Testis (tissue), 5 donors: ENCODE measurements at places on chromosomes 7 and 10.
A peak's percentile ranks its signal among the peaks of the same experiment; 100 is the strongest.

DNA sequence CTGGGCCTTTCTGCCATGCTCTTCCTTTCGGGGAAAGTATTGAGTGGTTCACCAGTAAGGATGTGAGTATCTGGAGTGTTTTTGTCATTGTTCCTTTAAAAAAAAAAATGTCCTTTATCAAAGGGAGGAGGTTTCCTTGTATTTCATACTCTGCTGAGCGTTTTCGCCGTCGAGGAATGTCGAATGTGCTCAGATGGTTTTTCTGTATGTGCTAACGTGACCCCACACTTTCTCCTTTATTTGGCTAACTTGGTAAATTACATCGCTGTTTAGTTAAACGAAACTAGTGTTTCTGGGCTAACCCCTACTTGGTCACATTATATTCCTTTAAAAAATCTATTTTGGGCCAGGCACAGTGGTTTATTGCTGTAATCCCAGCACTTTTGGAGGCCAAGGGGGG lies 45.9 kb downstream of the INPP5A start:
- no peak for DNase-seq

- DNase-seq: no peak
These were observed 84.7 kb downstream of the NRP1 start for GRCh38 chr10:33249659-33250345.

- no peak for DNase-seq
These were observed 208.3 kb upstream of the KMT2E start for GRCh38 chr7:104805449-104806317.

DNA sequence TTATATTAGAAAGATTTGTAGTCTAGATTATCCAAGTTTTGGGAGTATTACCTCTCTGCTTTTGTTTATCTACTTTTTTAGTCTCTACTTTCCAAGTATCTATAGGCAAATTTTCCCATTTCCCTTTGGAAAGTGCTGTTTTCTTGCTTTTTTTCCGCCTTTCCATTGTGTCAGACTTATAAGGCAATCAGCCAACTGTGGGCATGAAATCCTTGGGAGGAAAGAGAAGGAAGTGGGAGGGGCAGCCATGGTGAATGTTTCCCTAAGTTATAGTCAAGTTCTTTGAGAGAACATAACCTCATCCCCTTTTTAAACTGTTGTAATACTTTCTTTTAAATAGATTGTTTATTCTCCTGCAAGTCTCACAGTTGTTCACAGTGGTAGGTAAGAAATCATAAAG lies 52.6 kb downstream of the PTEN start:
- no peak for DNase-seq

GRCh38 chr10:112394475-112394875 lies 20.6 kb downstream of the ACSL5 start:
- no peak for DNase-seq

- DNase-seq: no peak
These were observed 3.0 kb upstream of the CRYGN start for GRCh38 chr7:151442776-151443496.

- no peak for DNase-seq
These were observed 39.0 kb upstream of the ZMIZ1 start for GRCh38 chr10:79029478-79030390.

DNA sequence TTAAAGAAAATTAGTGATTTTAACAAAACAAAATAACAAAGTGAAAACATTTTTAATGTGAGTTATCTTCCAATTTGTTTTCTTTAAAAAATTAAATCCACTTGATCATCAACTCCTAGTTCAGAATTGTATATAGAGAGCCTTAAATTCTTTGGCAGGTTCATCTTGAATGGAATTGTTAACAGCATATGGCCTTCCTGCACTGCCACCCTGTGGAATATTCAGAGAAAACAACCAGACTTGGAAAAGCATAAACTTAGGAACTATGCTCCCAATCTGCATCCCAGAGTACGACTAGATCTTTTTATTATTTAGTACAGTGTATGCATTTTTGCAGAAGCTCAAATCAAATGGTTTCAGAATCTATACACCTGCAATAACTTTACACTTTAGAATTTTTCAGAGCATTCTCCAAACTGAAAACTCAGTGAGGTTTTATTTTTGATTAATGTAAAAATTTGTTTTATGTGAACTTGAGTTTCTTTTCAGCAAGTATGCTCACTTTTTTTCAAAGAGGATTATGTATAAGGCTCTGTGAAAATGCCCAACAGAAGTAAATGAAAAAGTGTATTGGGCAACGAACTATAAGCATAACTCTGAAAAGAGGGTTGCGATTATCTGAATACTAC lies 44.9 kb upstream of the ANK3 start:
- peak; percentile 52 for DNase-seq

DNA sequence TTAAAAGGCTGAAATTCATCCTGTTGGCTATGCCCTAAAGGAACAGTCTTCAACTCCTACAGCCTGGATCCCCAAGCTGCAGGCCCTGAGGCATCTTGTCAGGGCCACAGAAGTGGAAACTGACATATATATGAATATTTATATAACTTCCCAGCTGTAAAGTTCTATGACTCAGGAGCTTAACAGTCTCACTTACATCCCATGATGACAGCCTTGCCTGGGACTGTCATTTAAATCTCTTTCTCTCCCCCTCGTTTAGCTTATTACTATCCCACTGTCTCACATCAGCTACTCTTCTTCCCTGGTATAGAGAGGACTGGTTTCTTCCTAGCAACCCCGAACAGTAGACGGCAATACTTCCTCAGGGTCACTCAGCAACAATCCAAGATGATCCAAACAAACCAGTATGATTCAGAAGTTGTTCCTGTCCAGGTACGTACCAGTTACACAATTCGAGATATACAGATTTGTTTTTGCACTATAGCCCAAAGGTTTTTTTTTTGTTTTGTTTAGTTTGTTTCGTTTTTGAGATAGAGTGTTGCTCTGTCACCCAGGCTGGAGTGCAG lies 22.7 kb downstream of the KIAA1549 start:
- no peak for DNase-seq

GRCh38 chr10:109386101-109386500 lies 537.2 kb downstream of the XPNPEP1 start:
- no peak for DNase-seq

DNA sequence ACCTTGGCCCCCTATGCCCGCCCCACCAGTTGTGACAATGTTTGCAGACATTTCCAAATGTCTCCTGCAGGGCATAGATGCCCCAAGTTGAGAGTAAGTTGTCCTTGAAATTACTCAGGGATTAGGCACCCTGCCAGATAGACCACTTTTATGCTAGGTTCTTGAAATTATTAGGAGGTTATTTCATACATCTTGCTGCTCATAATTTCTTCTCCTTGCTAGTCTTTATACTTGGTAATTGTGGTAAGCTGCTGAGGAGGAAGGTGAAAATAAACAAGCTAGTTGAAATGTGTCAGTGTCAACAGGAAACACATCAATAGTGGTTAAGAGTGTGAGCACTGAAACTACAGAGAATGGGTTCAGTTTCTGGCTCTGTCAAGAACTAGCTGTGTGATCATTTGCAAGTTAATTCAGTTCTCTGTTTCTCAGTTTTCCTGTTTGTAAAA lies 63.7 kb upstream of the AOAH start:
- no peak for DNase-seq

- DNase-seq: no peak
These were observed 18.6 kb downstream of the PFKP start for GRCh38 chr10:3085785-3086567.

DNA sequence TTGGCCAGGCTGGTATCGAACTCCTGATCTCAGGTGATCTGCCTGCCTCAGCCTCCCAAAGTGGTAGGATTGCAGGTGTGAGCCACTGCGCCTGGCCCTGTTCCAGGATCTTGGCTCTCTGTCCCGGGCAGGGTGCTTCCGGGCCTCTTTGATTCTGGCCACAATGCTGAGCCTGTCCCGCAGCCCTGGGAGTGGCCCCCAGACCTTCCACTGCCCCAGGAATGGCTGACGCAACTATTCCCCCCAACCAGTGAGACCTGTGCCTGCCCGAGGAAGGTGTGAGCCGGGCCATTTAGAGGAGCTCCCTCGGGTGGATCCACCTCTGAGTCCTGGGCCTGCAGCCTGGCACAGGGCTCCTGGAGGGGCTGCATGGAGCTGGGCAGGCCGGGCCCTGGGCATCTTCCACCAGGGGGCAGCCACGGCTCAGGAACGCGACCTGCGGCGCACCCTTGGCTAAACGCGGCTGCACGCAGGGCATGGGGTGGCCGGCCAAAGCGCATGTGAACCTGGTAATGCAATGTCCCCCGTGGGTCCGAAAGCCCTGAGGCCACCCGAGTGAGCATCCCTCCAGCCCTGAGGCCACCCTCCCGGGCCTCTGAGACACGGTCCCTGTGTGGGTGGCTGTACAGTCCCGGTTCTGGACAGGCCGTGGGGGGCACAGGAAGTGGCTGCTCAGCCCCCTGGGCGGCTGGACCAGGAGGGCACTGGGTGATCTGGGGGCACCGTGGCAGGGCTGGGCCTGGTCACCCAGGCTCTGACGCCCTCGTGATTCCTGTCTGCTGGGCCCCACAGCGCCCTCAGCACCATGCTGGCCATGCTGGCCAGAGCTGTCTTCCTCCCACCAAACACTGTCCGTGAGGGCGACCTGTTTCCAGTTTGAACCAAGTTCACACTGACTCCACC lies 24.8 kb downstream of the GRIFIN start:
- peak; percentile 82 for DNase-seq

GRCh38 chr7:68306692-68307107 lies 1291.6 kb upstream of the AUTS2 start:
- DNase-seq: no peak

DNA sequence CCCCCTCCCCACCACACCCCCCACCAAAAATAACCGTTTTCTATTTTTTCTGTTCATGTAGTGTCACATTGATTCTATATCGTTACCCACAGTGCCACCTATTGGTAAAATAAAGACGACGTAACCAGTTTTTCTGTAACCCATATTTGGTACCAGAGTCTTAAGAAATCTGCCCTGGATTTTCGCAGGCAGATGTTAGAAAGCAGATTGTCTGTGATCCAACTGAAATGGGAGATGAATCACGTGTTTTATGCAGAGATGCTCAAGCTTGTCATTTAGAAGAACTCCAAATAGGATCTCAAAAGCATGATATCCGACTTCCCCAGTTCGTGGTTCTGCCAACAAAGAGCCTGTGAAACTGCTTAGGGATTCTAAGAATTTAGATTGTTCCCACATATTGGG lies 261.1 kb upstream of the CSTF2T start:
- no peak for DNase-seq

GRCh38 chr7:70706698-70707097 lies 425.2 kb upstream of the GALNT17 start:
- DNase-seq: no peak

DNA sequence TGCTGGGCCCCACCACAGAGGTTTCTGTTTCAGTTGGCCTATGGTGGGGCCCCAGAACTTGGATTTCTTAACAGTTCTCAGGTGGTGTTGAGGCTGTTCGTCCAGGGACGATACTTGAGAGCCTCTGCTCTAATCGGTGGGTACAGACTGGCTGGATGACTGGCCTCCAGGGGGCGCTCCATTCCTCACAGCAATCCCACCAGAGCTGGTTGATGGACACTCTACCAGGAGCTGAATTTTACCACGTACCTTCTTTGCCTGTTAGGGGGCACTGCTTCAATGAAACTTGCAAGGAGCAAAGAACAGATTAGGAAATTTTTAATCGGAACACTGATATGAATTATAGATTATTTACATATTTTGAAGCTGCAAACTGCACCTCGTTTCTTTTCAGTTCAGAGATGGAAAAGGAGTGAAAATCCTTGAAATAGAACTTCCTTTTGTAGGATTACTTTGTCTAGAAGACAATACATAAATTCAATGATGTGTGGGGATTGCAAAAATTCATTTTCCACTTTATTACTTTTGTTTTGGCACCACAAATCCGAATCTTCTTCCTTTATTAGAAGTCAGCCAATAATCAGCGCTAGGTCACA lies 44.8 kb downstream of the KBTBD2 start:
- DNase-seq: peak; percentile 97

DNA sequence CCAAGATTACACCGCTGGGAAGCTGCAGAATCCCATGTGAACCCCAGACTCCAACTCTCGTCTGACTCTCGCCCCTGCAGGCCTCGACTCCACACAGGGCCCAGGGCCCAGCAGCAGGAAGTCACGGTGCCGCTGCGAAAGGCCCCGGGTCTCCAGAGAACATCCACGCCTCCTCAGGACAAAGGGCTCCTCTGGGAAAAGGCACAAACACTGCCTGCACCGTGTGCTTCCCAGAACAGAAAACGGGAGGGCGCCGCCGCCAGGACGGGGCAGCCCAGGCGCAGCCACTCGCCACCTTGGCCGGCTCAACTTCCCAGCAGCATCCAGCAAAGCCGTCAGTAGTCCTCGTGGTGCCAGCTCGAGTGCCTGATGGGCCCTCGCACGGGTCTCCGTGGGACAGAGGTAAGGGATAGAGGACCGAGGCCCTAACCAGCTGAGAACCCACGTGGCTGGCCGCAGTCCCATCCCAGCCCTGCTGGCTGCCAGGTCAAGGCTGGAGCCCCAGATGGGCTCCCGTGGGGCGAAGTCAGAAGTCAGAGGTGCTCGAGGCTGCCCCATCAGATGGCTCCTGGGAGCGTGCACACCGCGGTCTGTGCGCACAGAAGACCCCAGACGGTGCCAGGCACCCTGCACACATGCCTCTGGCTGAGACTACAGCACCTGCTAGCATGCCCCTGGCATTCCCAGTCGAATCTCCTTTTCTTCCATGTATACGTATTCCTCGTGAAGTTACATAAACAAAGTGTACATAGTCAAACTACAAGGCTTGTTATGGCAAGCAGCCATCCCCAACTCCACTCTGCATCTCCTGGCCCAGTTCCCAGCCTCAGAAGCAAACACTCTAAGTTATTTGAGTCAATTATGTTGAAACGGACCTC lies 60.2 kb downstream of the MAD1L1 start:
- peak; percentile 54 for DNase-seq

DNA sequence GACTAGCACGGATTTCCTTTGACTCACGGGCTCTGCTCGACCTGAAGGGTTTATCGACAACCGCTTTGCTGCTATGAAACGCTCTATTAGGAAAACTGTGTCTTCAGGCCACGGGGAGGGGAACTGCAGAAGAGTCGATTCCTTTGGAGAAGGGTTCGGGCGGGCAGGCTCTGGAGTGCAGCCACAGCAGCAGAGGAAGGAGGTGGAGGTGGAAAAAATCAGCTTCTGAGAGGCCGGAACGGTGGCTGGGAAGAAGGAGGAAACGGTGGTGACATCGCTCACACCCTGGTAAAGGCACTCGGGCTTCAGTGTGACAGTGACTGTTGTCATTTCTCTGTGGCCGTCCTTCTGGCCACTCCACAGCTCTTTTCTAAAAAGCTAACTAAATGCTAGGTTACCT lies 64.6 kb upstream of the MGMT start:
- DNase-seq: no peak

DNA sequence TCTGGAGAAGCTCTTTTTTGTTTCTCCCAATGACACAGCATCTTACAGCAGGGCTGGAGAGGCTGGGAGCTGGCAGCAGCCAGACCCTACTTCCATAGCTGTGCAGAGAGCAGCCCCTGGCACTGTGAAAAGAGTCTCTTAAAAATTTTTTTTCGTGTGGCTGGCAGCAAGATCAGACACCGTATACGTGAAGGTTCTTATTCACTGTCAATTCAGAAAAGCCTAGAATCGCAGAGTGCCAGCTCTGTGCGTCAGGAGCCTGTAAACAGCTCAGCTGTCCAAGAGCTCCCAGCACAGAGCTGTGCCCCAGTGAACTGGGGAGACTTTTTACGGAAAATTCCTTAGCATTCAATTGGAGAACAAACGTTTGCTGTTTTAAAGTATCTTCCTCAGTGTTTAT lies 6.5 kb downstream of the BAG3 start:
- DNase-seq: peak; percentile 55

GRCh38 chr7:30038196-30038980 lies 10.2 kb downstream of the PLEKHA8 start:
- no peak for DNase-seq
